Non-pigmented ciliary epithelial cell (primary cell): ENCODE measurements at places on chromosomes 3 and 15.

DNA sequence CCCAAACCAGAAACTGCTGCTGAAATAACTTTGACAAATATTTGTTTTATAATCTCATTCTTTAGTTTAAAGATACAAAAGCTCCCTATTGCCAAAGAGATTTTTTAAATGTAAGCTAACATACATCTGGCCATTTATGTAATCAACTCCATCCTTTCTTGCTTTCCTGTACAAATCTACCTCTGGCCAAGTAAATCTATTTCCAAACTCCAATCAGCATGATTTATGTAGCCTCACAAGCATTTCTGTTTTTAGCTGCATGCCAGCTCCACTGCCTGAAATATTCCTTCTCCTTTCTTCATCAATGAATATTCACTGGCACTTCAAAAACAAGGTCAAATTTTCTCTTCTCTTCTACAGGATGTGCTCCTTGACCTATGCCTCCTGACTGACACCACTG lies 80.0 kb downstream of the SHOX2 start:
- no peak for DNase-seq

DNA sequence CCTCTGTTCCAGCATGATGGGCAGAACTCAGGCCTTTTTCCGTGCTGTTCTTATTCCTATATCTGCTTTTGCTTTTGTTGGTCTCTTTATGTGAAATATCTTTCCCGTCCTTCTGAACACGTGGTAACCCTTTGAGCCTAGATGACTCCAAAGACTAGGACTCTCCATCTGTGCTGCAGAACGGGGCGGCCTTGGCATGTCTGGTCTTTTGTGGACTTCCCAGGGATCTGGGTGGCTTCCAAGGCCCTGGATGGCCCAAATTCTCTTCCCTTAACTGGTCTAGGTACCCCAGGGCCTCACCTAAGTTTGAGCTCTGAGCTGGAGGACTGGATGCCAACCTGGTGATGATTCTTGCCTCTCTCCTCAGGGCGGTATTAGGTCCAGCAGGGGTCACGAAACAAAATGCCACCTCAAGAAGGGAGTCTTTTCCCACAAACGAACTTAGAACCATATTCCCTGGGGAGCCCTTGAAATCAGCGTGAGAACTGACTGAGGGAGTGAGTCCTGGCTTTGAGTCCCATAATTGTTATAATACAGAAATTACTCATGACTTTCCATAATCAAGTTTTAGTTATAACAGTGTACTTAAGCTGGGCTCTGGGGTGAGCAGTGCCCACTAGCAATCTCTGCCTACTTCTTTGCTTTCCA lies 13.8 kb downstream of the TLNRD1 start:
- no peak for DNase-seq

DNA sequence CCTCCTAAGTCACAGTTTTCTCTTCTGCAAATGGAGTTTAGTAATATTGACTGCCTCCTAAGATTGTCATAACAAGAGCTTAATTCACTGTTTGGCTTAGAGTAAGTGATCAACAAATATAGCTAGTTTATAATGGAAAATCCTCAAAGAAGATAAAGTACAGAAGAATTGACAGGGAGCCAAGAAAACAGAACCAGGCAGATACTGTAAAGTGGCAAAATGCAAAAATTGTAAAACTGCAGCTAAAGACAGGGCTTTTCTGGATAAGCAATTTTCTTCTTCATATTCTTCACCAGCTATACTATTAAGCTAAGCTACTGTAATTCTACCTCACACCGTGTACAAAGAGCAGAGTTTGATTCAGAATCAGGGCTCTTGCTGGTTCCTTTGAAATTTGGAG lies 148.6 kb downstream of the ARPP21 start:
- DNase-seq, result no peak

DNA sequence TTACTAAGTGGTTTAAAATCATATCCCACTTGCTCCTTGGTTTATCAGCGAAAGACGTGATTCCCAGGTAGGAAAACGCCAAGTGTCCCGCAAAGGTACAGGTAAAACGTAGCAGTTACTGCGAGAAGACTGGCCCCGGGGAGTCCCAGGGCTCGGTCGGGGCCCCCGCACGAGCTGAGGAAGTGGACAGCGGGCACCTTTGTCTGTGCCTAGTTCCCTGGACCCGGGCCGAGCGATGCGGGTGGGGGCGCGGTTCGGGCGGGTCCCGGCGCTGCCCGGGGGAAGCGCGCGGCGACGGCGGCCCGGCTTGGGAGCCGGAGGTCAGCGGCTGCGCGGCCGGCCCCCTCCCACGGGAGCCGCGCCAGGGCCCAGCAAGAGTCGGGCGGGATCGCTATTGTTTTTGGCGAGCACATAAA lies 864 bp upstream of the NEO1 start:
- no peak for DNase-seq

DNA sequence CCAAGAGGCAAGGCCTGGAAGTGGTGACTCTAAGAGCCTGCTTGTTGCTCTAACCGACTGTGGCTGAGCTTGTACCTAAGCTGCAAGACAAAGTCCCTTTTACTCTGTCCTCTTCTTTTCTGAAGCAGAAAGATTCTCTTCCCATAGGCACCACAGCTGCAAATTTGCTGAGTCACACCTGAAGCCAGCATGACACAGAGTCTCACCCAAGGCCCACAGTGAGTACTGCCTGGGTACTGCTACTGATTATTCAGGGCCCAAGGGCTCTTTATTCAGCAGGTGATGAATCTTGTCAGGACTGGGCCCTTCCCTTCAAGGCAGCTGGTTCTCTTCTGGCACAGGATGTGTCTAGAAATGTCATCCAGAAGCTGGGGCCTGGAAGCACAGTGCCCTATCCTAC lies 18.9 kb upstream of the TIGIT start:
- DNase-seq, result no peak

DNA sequence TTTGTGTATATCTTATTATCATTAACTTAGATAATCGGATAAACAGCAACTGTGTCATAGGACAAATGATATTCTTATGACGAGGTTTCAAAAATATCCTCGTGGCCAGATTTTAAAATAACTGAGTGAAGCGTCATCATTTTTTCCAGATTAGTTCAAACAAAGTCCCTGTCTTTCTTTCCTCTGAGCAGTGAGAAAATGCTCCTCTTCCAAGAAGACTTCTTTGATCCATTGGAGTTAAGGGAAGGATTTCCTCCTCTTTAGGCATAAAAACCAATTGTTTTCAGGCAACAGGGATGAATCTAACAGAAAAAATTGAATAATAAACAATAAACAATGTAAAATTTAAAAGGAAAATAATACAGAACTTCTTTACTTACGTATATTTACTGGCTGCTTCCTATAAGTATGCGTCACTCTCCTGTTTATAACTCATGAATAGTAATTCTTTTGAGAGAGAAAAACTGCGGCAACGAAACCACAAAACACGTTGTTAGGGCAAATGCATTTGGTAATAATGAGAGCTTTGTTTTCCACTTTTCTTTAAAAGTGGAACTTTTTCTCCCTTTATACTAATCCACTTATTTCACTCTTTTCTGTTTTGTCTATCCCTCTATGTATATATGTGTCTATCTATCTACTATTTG lies 419.4 kb upstream of the ONECUT1 start:
- DNase-seq, result no peak

GRCh38 chr15:98855067-98855814 lies 152.4 kb downstream of the PGPEP1L start:
- no peak for DNase-seq

DNA sequence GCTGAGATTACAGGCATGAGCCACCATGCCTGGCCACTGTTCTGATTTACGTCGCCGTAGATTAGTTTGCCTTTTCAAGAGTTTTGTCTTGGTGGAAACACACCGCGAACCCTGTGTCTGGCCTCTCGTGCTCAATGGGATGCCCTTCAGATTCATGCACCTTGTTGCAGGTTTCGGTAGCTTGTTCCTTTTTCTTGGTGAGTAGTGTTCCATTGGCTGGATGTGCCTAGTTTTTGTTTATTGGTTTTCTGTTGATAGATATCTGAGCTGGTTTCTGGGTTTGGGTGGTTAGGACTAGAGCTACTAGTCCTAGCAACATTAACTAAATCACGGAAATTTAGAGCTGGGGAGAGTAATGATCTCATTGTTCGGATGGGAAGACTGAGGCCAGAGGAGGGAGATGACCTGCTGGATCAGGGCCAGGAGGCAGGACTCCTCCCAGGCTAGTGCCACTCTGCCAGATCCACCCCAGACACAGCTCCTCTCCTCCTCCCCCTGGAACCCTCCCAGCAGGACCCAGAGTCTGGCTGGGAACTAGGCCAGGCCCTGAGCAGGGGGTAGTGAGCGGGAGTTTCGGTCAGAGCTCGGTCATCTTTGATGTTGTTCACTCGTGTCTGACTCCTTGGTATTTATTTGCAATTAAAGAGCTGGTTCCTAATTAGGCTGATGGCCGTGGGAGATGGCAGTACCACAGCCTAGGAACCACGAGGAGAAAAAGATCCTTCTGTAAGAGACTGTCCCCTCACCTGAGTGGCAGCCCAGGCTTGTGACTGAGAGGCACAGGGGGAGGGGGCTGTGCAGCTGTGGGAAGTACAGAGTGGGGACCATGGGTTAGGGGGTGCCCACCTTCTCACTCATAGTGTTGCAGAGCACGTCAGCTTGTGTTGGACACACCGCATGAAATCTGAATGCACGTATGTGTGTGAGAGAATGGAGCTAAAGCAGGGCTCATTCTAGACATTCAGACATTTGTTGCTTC lies 73.4 kb downstream of the SMAD6 start:
- no peak for DNase-seq

DNA sequence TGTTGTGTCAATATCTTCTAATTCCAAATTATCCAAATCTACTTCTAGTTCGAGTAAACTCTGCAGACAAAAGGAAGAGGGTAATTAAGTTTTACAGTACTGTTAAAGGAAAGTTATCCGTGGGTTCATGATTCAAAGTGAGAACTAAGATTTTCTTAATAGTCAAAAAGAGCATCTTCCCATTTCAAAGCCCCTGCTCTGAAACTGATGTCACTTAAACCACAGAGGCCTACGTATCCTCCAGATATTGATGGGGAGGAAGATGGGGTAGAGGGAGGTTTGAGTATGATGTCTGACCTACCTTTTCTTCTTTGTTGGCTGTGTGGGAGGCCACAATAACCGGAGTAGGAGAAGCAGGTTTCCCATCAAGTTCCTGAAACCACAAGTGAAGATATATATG lies 14.1 kb downstream of the MRPS22 start:
- no peak for DNase-seq

- DNase-seq, result no peak
These were observed 6.9 kb downstream of the GALNT15 start for GRCh38 chr3:16181361-16181760.

DNA sequence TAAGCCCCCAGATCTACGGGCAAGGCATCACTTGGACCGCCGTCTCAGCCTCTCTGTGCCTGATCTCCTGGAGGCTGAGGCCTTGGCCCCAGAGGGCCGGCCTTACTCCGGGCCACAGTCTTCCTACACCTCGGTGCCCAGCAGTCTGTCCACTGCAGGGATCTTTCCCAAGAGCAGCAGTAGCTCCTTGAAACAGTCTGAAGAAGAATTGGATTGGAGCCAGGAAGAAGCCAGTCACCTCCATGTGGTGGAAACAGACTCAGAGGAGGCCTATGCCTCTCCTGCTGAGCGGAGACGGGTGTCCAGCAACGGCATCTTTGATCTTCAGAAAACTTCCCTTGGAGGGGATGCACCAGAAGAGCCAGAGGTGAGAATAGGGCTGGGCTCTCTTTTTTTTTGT lies 67.0 kb downstream of the MCTP2 start:
- DNase-seq, result no peak

GRCh38 chr15:43974852-43975251 lies 148.1 kb downstream of the WDR76 start:
- DNase-seq, result no peak

GRCh38 chr3:20503394-20504082 lies 317.5 kb upstream of the SGO1 start:
- no peak for DNase-seq

DNA sequence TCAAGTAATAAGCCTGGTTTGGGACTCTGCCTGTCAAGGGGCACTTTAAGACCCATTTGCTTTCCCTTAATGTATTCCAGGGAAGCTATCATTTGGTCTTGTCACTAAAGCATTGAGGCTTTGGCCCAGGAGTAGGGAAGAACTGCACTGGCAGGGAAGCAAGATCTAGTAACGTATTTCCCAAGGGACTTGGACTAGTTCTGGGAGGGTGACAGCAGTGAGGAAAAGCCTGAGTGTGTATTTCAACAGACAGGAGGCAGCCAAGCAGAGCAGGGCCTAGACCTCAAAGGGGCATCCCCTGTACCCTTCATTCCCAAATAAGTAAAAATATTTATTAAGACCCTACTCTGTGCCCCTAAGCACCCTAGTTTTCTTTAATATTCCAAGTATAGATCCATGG lies 92.8 kb downstream of the SRGAP3 start:
- DNase-seq, result no peak

GRCh38 chr3:135500034-135500433 lies 465.5 kb upstream of the PPP2R3A start:
- no peak for DNase-seq

GRCh38 chr15:52509500-52510245 lies 19.0 kb downstream of the MYO5A start:
- DNase-seq, result no peak

DNA sequence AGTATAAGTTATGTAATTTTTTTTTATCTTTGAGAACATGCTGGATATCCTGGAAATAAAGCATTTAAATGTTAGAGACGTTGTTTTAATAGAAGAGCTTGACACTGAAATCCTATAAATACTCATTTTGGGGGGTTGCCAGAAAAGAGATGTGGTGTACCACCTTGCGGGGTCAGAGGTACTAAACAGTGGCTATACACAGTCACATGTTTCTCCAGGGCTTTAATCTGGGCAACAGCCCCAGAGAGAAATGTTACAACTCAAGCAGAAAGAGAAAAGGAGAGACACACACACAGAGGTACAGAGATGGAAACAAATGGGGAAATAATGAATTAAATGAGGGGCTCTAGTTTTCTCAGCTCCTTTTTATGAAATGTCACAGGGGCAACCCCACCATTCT lies 113.8 kb downstream of the SENP2 start:
- DNase-seq, result no peak

DNA sequence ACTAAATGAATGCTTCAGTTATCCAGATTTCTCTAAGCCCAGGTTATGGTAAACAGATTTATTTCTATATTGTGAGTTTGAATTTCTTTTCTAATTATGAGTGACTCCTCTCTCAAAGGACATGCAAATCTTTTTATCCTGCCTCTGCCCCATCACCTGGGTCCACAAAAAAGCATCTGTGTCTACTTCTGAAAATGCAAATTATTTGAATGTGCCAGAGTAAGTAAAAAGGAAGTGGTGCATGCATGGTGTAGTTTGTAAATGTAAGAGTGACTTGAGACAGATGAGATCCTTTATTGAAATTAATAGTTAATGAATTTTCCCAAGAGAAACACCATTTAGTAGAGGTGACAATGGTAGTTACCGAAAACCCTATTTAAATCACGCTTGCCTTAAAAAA lies 26.9 kb downstream of the MCTP2 start:
- no peak for DNase-seq
